ENCODE measurements at places on chromosomes 2 and 18. TPM values are rescaled to one million over a fixed set of nuclear protein-coding genes. Genes with fewer than 3 reads are reported as not detected.

ANKRD39 gene
- total RNA-seq, result 5.6 TPM

COL4A4 gene
- total RNA-seq, result under 0.01 TPM

LDLRAD4 gene
- 7.0 TPM for total RNA-seq

UBXN4 gene
- 68.3 TPM for total RNA-seq

VSNL1 gene
- total RNA-seq, result not detected

SLC9A2 gene
- under 0.01 TPM for total RNA-seq

NT5DC4 gene
- not detected for total RNA-seq

KRTCAP3 gene
- total RNA-seq, result not detected

TRIB2 gene
- 32.2 TPM for total RNA-seq

PRKAG3 gene
- total RNA-seq, result not detected

SLC14A1 gene
- total RNA-seq, result not detected

HES6 gene
- 2.7 TPM for total RNA-seq

Data from vein endothelial cell (primary cell).